Suprapubic skin (tissue), 4 donors: ENCODE measurements at places on chromosomes 6 and 20. TPM values are rescaled to one million over a fixed set of nuclear protein-coding genes. Genes with fewer than 3 reads are reported as not detected.

DNA sequence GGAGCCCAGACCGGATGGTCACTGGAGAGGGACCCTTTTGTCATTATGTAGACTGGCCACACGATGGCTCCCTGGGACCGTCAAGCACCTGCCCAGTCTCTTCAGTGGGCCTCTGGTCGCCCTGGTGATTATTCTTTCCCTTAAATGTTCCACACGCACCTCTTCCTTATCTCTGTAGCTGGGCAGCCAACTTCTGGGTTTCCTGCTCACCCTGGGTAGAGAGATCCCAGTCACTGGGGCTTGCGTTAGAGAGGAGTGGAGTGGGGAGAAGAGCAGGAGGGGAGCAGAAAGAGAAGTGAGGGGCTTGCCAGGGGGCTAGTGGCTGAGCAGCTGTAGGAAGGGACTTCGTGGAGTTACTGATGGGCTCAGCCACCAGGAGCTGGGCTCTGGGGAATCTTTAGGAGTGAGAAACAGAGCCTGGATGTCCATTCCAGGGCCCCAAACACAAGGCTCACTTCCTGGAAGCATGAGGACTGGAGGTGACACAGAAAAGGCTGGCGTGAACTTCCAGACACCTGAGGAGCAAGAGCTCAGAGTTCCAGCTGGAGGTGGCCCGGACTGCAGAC lies 150.1 kb downstream of the DHX35 start:
- DNase-seq, result no peak

FAM83C gene
- 65.2 TPM for total RNA-seq

GRCh38 chr20:20443504-20443903 lies 75.6 kb downstream of the INSM1 start:
- no peak for DNase-seq

DNA sequence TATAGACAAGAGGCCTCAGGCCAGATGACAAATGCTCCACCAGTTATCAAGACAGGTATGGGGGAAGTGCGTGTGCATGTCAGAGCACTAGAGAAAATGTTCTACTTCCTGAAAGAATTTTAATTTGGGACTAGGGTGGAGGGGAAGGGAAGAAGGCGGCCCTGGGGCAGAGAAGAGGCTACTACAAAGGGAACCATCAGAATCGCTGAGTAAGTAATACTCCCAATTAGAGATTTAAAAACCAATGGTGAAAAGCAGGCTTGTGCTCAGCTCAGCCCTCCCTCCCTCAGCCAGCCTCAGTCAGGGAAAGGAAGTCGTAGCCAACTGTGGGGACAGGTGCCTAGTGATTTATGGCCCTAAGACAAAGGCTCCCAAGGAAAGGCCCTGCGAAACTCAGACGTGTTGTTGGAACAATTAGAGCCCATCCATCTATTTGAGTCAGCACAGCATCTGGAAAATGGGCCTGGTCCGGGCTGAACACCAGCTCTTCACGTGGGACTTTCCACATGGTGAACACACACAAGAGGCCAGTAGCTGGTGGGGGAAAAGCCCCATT lies 15.0 kb upstream of the MAFB start:
- no peak for DNase-seq

DNA sequence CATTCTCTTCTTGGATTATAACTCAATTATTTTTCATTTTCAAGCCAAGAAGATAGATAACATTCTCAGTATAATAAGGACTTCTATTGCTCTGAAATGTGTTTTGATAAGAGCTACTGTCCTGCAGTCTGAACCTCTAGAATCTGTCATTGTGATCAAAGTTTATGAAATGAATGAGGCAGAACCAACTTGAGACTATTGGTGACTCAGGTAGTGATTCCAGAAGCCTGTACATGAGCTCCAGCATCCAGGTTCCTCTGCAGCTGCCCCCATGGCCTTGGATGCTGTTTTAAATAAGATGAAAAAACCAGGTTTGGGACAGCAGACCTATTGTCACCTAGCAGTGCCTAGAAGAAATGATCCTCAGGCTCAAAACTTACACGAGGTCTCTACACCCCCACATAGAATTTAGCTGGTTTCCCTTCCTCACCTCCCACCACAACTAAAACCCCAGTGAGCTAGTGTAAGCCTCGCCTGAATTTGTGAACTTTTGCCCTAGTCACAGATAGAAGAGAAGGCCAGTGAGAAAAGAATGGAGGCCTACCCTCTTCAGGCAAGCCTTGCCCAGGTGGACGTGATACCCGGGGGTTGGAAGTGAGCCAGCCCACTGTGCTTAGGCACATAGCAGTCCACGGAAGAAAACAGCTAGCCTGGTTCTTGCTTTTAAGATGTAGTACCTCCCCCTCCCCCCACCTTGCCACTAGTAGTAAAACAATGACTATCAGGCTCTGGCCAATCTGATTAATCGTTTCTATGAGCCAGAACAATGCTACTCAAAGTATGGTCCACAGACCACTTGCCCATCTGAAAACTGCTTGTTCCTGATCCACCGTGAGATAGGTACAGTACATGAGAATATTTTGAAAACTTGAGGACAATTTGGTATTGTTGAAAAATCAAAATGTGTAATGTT lies 73.0 kb upstream of the SYNJ2 start:
- no peak for DNase-seq

DNA sequence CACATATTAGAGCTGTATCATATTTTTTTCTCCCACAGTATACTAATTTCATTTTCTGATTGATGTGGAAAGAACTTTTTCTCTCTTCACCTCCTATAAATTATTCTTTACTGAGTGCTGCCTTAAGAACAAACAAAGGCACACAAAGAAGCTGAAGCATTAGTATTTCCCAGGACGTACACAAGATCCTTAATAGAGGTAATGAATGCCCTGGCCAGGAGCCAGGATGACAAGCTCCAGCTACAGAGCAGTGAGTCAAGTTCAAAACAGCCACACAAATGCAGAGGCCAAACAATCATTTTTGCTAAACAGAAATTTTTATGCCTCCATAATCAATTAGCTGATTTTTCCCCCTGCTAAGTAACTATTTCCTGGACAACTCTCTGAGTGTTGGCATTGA lies 639.6 kb downstream of the EPHA7 start:
- no peak for DNase-seq

- no peak for DNase-seq
Measured at GRCh38 chr20:15039088-15039752, 701.8 kb upstream of the FLRT3 start.

PACSIN1 gene
- total RNA-seq, result 0.40 TPM

GRCh38 chr6:155782739-155783459 lies 327.3 kb upstream of the NOX3 start:
- DNase-seq, result no peak

DNA sequence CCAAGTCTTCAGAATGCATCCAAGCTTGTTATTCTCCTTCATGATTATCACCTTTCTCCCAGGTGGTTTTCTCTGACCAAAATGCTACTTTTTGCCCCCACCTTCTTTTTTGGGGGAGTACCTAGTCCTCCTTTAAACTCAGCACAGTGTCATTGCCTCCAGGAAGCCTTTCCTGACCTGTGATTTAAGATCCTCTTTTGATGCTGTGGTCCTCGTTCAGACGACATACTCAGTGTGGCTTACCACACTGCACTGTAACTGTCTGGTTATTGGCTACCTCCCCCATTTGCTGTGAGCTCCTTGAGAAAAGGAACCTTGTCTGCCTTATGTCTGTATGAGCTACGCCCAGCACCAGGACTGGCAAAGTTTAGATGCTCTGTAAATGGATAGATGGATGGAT lies 14.6 kb downstream of the SAYSD1 start:
- DNase-seq, result no peak

- DNase-seq, result no peak
Measured at GRCh38 chr6:14172562-14172961, 55.0 kb downstream of the CD83 start.

DNA sequence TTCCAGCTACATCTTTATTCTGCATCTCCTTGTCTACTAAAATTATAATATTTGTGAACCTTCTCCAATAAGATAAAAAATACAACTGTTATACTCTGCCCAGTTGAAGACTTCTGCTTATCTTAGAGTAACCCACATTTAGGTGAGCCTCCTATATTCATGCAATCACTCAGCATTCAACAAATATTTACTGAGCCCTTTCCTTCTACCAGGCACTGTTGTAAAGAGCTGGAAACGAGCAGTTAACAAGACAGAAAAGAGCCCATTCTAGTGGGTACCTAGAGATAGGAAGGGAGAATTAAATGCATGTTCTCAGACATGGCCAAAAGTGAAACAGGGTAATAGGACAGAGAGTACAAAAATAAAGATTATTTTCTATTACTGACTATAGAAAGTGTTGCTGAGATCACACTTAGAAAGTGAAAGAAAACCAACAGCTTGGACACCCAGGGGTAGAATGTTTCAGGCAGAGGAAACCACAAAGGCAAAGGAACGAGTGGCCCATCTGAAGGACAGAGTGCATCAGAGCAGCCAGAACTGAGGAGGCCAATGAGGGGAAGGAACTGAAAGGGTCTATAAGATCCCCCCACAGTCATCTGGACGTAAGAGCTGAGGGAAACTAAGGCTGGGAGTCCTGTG lies 50.8 kb upstream of the SMLR1 start:
- DNase-seq, result no peak

MOXD1 gene
- total RNA-seq, result 25.9 TPM

- no peak for DNase-seq
Measured at GRCh38 chr6:42105156-42105648, 37.2 kb downstream of the C6orf132 start.

- peak; percentile 87 for DNase-seq
Measured at GRCh38 chr20:653110-653589, at the start of gene SRXN1. Gene SRXN1 (minus strand): TSS chr20:653200. CDS start chr20:653185, 15 bp downstream.

DNA sequence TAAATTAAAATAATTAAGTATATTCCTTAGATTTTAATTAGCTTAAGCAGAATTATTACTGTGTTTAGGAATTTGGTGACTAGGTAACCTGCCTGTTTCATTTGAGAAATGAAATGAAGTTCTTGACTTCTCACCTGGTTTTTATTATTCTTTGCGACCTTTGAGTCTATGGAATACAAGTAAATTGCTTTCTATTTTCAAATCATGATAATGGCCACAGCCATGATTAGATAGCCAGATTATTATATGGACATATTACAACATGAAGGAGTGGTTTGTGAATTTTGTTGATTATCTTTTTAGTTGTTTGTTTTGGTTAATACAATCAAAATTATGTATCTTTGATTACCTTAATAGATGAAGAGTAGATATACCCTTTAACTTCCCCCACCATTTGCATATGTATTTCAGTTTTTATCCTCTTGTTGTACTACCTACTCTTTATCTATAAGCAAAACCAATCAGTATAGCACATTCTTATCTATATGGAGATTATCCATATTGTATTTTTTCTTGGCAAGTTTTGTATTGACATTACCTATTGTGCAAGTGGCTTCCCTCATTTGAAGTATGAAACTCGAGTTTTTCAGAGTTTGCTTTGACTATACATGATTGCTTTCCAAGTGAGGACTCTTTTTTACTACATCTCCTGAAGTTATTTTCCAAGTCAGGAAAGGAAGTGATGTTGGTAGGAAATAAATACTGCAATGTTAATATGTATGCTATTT lies 47.9 kb downstream of the CD2AP start:
- no peak for DNase-seq

SLC17A2 gene
- not detected for total RNA-seq

SPEF1 gene
- not detected for total RNA-seq

GRCh38 chr6:69791065-69791471 lies 5.7 kb downstream of the LMBRD1 start:
- no peak for DNase-seq

- no peak for DNase-seq
Measured at GRCh38 chr6:126156973-126157372, 170.6 kb downstream of the TRMT11 start.

RNGTT gene
- 8.6 TPM for total RNA-seq

DNA sequence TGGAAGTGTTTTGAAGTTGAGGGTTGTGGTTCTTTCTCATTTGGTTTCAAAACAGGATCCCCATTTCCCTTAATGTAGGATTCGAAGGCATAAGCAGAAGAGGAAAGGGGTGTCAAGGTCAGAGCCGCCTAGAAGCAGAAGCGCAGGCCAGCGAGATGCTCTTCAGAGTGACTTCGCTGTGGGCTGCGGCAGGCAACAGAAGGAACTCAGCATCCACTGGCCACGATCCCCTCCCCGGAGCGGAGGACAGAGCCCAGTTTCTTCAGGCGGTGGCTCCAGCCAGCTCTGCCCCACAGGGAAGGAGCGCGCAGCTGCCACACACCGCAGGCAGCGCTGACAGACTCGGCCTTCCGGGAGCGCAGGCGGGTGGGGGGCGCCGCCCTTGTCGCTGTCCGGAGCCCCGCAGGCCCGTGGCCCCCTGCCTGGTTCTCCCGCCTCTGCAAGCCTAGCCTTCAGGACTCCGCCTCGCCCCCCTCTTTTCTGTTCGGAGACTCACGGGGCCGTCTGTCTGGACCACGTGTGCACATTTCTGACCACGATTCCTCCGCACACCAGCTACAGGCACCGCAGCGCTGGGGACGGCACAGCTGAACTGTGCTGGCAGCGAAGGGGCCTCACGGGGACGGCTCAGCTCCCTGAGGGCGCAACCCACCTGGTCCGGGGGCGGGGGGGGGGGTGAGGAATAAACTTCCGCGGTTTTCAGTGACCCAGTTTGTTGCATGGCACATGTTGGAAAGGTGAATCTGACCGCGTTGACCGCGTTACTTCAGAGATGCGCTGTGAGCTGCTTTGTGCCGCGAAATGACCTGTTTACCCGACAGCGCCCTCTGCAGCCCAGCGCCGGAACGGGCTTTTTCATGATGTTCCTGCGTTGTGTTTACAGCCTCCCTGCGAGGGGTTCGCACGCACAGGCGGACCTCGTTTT lies 26.1 kb downstream of the TTLL2 start:
- DNase-seq, result peak; percentile 73

DNA sequence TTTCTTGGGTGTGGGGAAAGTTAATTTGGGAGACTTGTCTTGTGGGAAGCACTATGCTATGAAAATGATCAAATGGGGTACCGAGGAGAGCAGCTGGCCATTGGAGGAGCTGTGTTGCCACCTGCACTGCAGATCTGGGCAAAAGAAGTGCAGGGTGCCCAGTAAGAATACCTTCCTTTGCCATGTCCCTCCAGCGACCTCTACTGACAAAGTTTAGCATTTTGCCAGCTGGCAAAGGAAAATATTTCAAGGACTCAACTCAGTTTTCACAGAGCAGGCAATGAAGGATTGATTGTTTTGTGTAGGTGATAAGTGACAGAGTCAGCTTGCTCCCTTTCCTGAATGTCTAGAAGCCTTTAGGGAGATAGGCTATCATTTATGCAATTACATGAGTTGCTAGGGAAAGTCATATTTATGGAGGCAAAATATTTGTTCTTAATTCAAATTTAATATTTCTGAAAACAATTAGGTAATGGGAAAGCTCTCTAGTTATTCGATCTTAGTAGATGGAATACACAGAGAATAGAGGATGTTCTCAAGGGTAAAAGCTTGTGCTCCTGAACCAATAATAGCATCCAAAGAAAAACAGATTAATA lies 118.4 kb downstream of the FARS2 start:
- DNase-seq, result no peak

- no peak for DNase-seq
Measured at GRCh38 chr20:31706607-31707257, 15.9 kb downstream of the BCL2L1 start.

- DNase-seq, result no peak
Measured at GRCh38 chr6:129446272-129447197, 263.4 kb downstream of the ARHGAP18 start.

CYP21A2 gene
- not detected for total RNA-seq

GRCh38 chr20:4043796-4044195 lies 28.4 kb upstream of the RNF24 start:
- DNase-seq, result no peak

GRCh38 chr6:111781041-111781708 lies 92.1 kb downstream of the FYN start:
- DNase-seq, result no peak
